ENCODE measurements at places on chromosomes 12 and 14.

DNA sequence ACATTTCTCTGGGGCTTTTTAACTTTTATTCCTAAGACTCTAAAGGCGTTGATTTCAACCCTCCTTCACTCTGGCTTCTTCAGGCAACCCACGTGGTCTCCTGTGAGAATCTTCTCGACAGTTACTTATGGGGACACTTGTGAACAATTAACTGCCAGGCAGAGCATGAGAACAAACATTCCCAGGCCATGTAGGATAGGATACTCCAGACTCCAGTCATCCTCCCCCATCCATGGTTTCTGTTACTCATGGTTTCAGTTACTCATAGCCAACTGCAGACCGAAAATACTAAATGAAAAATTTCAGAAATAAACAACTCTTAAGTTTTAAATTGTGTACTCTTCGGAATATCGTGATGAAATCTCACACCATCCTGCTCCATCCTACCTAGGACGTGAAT is 19.5 kb downstream of the GPR68 start:
- no peak for DNase-seq

DNA sequence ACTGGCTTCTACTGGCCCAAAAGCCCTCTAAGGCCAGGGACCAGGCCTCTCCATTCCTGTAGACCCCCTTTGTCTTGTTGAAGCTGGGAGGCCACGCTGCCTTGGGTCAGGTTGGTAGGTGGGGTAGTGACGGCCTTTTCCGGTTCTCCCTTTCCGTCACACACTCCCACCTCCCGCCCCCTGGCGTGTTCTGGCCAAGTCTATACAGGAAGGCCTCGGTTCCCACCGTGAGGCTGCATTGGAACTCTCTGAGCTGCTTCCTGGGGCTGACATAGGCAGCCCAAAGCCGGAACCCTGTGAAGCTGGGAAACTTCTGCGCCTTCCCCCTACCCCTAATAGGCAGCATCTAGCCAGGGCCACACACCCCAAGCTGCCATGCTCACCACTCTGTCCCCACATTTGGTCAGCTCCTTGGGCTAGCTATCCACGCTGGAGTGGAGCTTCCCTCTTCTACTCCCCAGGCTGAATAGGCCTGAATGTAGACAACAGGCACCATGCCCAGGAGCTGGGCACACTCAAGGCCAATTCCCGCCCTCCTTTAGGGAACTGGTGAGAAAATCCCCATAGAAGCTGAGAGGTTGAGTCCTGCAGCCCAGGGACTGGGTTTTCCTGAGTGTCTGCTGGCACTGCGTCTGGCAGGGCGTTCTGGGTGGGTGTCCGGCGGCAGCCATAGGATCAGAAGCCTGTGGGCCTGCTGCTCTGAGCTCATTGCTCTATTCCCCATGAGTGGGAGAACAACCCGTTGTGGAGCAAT is 35.7 kb downstream of the RIN3 start:
- no peak for DNase-seq

GRCh38 chr14:100403105-100403504 is 80.0 kb downstream of the SLC25A47 start:
- no peak for DNase-seq

DNA sequence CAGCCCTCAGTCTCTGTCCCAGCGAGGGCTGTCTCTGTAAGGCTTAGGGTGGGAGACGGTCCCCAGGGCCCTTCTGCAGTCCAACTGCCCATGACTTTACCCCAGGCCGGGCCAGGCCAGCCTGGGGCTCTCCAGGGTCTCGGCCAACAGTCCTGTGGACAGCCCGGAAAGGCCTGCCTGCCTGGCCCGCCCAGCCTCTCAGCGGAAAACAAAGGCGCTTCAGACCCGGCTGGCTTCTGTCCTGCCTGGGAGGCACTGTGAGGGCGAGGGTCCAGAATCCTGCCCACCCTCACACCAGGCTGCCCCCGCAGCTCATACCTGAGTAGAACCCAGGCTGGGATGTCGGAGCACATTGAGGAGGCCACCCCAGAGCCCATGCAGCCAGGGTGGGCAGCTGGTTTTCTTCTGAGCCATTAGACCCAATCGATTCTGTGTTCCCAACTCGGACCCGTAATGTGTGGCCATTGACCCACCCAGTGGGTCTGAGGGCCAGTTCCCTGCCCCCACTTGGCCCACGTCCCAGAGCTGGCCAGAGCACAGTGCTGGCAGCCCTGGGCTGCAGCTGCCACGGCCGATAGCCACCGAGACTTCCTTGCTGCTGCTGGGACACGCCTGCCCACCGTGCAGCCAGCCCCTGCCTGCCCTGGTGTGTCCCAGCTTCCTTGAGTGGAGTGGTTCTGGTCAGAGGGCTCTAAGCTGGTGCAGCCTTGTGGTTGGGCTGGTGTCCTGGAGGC is 1.6 kb downstream of the CRIP2 start:
- peak; percentile 66 for DNase-seq

- no peak for DNase-seq
These were observed 136.1 kb downstream of the PAPOLA start for GRCh38 chr14:96638041-96638855.

GRCh38 chr12:54215989-54216796 is 27.4 kb upstream of the SMUG1 start:
- DNase-seq = no peak

DNA sequence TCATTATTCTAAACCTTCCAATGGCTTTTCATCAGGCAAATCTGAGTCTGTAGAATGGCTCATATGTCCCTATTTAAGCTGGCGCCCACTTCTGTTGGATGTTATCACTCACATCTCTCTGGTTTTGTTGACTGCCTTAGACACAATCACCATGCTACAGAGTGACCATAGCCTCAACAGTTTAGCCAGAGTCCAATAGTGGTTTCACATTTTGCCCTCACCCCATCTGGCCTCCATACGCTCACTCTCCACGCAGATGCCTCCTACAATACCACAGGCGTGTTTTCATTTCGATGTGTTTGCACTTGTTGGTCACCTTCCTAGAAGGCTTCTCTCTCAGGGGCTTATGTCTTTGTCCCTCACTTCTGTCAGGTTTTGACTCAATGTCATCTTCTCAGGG is 3.4 kb downstream of the KLRB1 start:
- DNase-seq = no peak

DNA sequence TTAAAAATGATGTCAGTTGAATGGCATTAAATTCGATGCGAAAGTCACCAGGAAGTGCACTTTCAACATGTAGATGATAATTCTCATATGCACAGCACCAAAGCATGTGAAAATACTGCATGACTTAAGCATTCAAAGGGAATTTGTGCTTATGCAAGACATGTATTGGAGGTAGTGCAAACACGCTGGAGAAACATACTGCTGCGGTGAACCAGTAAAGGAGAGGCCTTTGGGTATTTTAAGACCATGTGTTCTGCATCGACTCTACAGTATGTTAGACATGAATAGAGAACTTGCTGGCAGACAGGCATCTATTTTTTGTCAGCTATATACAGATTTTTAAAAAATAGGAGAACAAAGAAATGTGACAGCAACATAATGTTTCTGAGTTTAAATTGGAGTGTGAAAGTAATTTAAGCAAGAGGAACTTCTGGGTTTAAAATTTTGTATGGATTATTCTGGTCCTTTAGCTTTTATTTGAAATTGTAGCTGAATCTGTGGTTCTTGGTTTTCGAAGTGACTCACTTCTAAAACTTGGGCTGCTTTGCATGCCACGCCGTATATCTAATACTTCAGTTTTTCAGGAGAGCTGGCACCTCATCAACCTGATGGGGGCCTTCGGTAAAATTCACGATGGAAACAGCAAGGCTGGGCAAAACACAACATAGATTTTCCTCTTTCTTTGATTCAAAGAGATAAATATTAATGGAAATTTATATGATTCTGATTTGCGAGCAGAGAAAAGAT is 408.7 kb downstream of the APAF1 start:
- no peak for DNase-seq

DNA sequence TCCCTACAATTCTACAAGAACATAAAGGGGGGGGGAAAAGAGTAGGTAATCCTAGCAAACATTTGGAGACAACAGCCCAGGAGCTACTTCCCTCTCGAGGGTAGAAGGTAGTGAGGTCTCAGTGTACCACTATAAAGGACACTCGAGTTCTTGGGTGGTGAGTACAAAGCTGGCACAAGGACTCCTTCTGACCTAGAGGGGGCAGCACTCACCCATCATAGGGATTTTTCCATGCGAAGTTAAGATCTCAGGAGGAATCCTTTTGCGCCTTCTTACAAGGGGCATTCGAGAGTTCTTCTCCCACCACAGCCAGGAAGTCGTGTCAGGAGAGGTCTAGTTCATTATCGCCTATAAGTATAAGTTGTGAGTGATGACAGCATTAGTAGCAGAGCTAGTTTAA is 200.2 kb upstream of the RBM19 start:
- no peak for DNase-seq

DNA sequence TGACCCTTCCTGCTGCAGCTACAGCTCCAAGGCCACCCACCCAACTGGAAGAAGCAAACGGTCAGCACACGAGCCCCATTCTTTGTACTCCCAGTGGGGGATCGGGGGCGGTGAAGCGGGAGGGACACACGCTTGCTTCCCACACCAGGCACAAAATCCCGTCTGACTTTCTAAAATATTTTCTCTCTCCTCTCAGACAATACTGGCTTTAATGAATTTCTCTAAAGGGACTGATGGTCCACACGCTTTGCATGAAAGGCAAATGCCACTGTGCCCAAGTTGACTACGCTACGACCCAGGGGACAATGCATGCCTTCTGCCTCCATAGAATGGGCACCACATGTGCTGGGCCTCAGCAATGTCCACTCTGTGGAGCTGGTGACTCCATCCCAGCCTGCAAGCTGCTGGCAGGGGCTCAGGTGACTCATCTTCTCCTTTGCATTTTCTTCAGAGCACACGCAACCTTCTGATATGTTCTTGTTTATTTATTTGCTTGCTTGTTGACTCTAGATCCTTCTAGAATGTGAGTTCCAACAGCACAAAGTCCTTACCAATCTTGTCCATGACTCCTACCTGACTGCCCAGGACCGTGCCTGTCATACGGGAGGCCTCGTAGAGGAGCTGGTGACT is 15.6 kb downstream of the SYNE3 start:
- no peak for DNase-seq

DNA sequence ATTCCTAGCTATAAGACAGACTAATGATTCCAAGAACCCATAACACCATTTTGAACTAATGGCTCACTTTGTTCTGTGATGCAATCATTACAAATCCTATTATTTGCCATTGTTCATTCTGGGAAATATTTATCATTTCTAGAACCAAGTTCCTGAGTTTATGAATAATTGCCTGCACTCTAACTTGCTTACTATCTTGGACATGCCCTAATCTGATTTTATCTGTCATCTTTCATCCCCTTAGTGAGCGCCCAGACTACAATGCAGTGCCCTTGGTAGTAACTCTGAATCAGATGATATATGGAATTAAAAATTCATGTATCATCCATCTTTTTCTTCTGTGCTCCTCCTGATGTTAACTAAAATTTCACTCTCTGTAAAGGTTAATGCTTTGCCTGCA is 703.1 kb upstream of the MDGA2 start:
- no peak for DNase-seq

GRCh38 chr12:74732164-74732784 is 194.6 kb downstream of the ATXN7L3B start:
- no peak for DNase-seq

- no peak for DNase-seq
These were observed 402.2 kb downstream of the AEBP2 start for GRCh38 chr12:19841451-19841850.

DNA sequence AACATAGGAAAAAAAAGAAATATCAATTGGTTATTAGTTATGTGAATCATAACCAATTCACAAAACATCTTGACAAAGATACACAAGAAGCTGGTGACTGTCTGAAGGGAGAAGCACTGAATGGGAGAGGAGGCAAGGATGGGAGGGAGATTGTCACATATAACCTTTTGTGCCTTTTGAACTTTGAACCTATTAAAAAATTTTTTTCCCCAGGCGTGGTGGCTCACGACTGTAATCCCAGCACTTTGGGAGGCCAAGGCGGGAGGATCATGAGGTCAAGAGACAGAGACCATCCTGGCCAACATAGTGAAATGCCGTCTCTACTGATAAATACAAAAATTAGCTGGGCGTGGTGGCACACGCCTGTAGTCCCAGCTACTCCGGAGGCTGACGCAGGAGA is 12.6 kb downstream of the DYNLL1 start:
- no peak for DNase-seq

DNA sequence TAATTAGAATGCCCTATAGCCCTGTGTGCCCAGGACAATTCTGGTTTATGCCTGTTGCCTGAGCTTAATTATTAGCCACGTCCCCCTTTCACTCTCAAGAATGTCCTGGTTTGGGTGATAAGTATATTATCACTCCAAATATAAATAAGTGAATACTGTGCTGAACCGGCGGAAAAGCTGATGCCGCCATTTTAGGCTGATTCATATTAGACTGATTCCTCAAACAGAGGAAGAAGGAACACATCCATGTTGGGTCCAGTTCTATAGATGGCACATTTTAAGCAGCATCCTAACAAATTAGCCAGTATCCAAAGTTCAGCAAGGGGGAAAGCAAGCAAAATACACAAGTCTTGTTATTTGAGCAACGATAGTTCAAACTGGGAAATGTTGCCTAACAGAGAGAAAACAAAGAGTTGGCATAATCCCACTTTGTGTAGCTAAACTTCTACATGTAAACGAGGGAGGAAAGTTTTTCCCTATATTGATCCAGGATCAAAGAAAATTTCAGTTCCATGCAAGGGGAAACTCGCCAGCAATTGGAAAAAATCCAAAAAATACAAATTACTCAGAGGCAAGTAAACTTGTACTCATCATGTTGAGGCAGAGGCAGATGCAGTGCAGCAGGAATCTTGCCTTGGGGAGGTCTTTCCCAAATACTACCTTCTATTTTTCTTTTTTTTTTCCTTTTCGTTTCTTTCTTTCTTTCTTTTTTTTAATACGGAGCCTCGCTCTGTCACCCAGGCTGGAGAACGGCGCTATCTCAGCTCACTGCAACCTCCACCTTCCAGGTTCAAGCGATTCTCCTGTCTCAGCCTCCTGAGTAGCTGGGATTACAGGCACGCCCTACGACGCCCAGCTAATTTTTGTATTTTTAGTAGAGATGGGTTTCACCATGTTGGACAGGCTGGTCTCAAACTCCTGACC is 96.2 kb downstream of the ITPR2 start:
- no peak for DNase-seq

GRCh38 chr12:1810201-1810930 is 10.0 kb upstream of the LRTM2 start:
- DNase-seq = no peak

DNA sequence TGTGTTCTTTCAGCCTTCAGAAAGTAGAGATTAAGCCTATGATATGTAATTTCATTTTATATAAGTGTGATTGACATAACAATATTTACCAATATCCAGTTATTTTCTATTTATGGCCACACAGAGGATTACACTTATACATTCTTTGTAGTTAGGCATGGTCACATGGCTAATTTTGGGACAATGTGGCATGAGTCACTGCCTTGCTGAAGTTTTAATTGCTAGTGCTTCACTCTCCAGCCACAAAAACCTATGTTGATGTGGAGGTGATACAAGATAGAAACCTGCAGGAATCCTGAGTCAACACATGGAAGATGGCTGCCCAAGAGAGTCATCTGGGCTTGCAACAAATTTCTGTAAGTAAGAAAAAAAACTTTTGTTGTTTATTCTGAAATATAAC is 17.0 kb downstream of the CLEC14A start:
- no peak for DNase-seq
